Tibial nerve (tissue), 4 donors: ENCODE measurements at places on chromosomes 12 and 14.

DNA sequence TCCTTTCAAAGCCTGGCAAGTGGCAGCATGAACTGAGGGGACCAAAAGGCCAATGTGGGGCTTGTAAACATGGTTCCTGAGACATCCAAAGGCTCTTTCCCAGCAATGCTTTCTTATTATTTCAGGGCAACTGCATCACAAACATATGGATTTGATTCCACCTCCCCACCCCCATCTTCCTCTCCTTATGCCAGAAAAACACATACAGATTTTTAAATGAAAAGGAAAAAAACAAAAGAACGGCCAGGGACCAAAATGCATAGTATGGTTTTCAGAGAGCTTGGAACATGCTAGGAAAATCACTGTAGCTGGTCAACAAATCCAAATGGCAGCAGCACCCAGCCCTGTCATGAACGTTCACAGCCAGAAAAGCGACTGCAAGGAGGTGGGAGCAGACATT lies 167.6 kb downstream of the ANO2 start:
- no peak for DNase-seq

DNA sequence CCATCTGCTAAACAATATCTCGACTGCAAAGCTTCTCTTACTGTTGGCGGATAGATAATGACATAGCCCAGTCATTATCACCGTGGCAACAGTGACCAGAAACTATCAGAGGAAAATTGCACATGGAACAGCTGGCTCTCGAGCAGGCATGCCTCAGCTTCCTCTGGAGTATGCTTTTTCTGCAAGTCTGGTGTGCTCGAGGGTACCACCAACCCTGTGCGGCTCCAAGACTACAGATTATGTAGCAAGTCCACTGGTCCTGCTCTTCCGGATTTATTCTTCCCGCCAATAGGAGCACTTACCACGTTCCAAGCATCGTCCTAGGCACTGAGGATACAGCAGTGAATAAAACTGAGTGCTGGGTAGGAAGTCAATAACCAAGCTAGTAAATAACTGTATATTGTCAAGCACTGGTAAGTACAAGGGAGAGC lies 1.4 kb upstream of the GLRX5 start:
- DNase-seq = no peak

DNA sequence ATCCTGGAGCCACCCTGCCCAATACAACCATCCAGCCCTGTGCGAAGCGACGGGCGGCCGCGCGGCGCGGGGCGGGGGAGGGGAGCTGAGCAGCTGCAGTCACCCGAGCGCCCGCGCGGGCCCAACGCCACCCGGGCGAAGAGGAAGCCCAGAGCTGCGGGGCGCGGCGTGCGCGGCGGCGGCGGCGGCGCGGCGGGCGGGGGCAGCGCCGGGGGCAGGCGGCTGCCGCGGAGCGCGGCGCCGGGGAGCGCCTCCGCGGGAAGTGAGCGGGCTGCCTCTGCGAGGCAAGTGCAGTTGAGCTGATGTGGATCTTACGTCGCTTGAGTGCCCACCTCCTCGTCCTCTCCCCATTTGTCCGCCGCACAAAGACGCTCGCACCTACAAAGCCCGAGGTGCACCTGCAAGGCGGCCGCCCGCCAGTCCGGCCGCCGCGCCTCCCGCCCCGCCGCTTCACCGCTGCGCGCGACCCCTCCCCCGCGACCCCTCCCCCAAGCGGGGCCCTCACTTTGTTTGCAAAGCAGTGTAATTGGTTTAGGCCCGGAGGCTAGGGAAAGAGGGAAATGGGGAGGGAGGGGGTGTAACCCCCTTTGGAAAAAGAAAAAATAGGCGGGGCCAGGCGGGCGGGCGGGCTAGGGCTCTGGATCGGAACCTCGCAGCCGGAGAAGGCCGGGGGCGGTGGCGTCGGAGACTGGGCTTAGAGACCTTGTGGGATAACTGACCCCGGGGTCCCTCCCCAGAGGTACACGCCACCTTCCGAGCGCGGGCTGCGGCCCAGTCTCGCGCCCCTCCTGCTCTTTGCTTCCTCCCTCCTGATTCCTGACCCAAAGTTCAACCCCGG lies at the start of the genes FOXA1 and TTC6:
Gene FOXA1 (minus strand): TSS at position 279 of the 838 bp plus-strand sequence. CDS start 277 bp downstream, at position 2.
Gene TTC6 (plus strand): TSS at position 659 of the 838 bp plus-strand sequence. CDS start 26,436 bp downstream, outside the sequence.
- DNase-seq = no peak

GRCh38 chr12:69026336-69026735 lies 93.4 kb upstream of the CPM start:
- no peak for DNase-seq

GRCh38 chr12:99111600-99111999 lies 466.5 kb downstream of the APAF1 start:
- no peak for DNase-seq

DNA sequence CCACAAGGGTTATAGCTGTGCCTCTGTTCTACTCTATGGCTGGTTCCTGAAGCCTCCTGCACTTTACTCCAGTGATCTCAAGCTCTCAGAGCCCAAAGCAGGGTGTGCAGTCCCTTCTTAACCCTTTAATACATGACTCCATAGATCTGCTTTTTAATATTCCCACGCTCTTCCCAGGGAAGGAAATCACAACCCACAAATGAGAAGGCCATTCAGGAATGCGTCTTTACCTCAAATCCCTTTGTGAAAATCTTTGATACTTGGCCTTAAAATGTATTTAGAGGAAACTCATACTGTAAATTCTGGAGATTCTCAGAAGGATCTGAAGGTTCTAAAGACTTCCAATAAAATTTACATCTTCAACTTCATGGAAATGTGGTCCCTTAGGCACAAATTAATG lies 17.0 kb downstream of the NID2 start:
- DNase-seq = no peak

GRCh38 chr14:36944307-36945010 lies 227.9 kb downstream of the SLC25A21 start:
- no peak for DNase-seq

GRCh38 chr12:40325349-40325960 lies 100.7 kb downstream of the LRRK2 start:
- no peak for DNase-seq

DNA sequence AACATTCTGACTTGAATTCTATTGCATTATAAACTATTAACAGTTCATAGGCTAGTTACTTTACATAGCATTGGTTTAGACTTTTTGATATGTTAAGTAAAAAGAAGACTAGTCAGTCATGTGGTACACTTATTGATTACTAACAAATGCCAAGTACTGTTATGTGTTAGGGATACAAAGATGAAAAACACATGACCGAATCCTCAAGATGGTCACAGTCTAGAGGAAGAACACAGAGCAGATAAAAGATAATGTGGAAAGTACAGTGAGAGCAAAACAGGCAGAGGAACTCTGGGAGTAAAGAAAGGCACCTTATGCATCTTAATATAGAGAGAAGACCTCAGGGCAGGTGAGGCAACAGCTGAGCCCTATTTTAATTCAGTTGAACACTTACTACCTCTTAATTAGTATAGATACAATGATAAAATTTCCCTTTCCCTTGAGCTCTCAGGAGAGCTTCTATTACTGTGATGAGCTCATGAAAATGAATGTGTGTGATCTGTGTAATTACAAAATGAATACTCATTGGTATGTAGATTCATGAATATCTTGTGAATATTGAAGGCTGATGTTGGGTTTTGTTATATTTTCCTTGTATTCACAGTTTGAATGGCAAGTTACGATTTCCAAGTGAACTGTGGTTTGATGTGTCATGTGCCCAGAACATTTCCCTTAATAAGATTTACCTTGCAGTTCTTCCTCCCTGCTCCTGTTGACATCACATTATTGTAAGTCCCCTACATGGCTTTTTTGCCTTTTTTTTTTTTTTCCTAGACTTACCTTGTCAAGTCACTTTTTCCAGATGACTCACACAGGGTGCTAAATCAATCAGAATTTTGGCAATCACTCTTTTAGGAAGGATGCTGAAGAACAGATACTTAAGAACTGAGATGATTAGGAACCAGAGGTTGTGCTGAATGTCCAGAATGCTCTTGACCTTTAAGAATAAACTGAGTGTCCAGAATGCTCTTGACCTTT lies 29.5 kb upstream of the MSRB3 start:
- DNase-seq = no peak

GRCh38 chr12:10304161-10304574 lies 3.5 kb upstream of the KLRD1 start:
- no peak for DNase-seq
